ENCODE measurements at places on chromosomes 2 and 18. TPM values are rescaled to one million over a fixed set of nuclear protein-coding genes. Genes with fewer than 3 reads are reported as not detected.

The HOXD13 gene
- not detected for total RNA-seq

The HADHA gene
- 107 TPM for total RNA-seq

The CHCHD5 gene
- total RNA-seq, result 33.1 TPM

The KCNJ3 gene
- 0.09 TPM for total RNA-seq

The INHA gene
- total RNA-seq, result 1.1 TPM

The TEX44 gene
- not detected for total RNA-seq

The NAGK gene
- total RNA-seq, result 49.2 TPM

The IAH1 gene
- 62.3 TPM for total RNA-seq

The TMEM163 gene
- not detected for total RNA-seq

The KCNS3 gene
- total RNA-seq, result 1.2 TPM

The CPS1 gene
- 12.9 TPM for total RNA-seq

The FEV gene
- not detected for total RNA-seq

The HOXD12 gene
- not detected for total RNA-seq

The DYSF gene
- total RNA-seq, result 0.70 TPM

The PDE1A gene
- 90.7 TPM for total RNA-seq

The GCKR gene
- total RNA-seq, result not detected

The IMP4 gene
- 71.8 TPM for total RNA-seq

The CGREF1 gene
- total RNA-seq, result 10.2 TPM

The LIMS3 gene
- total RNA-seq, result 1.9 TPM

The C1QL2 gene
- total RNA-seq, result not detected

The FAM124B gene
- not detected for total RNA-seq
